CD4-positive, alpha-beta T cell treated with Interleukin-17A for 4 hours (primary cell): ENCODE measurements at places on chromosomes 7 and 10.

- DNase-seq = no peak
These were observed 10.1 kb upstream of the ATOH7 start for GRCh38 chr10:68242051-68242450.

- no peak for DNase-seq
These were observed 82.8 kb upstream of the TRIM24 start for GRCh38 chr7:138377306-138377705.

DNA sequence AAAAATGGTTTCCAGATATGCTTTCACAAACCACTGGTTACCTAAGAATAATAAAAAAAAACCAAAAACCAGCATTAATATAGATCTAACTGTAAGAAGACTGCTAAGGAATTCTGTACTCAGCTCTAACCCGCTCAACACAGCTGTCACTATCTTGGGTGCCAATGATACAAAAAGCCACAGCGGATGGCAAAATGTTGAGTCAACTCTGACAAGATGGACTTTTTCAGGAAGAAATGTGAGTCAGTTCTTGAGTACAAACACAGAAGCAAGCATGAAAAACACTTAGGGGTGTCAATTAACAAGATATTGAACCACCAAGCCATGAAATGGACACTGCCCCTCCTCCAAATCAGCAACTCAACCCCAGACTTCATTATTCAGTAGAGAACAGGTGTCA, 55.0 kb downstream of the CTTNBP2 start:
- no peak for DNase-seq

- DNase-seq = peak; percentile 73
These were observed 32.0 kb upstream of the PLEKHA1 start for GRCh38 chr10:122342293-122343134.

DNA sequence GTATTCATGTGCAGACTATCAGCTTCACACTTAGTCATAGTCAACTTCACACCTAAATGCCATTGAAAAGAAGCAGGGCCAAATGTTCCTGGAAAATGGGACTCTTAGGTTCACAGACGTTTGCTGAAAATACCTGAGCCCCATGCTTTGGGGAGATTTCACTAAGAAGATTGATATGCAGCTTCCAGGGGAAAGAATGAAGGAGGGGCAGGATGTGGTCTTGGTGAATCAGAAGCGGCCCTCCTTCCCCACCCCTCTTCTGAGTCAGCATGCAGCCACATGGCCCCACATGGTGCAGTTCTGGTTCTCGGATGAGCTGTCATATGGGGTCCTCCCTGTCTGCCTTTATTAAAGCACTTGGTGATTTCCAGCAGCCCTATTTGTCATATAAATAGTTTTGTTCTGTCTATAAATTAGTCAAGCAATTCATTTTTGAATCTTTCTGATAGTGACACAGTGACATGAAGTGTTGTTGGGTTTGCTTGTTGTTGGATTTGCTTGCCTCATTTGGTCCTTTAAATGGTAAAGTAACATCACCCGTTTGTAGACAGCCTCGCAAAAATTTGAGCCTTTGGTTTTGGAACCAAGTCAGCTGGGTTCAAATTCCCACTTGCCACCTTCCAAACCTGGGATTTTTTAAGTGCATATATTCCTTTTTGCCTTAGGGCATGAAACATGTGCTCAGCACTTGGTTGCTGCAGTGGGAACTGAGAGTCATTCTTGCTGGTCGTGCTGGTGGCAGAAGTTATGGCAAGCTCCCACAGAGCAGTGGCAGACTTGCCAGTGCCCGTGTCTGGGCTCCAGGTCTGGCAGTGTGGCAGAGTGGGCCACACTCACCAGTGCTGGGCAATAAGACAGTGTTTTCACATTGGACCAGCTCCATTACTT, 68.1 kb upstream of the CDK6 start:
- DNase-seq = peak; percentile 78
